ENCODE measurements at places on chromosomes 1 and 21. TPM values are rescaled to one million over a fixed set of nuclear protein-coding genes. Genes with fewer than 3 reads are reported as not detected.

DMRTA2 gene
- total RNA-seq, result not detected

EVA1C gene
- total RNA-seq, result 10.0 TPM

CYP4A11 gene
- total RNA-seq, result not detected

CTNNBIP1 gene
- 9.7 TPM for total RNA-seq

NR1I3 gene
- not detected for total RNA-seq

GBP1 gene
- 83.7 TPM for total RNA-seq

OLIG2 gene
- total RNA-seq, result not detected

CCDC17 gene
- 4.7 TPM for total RNA-seq

UBE2U gene
- total RNA-seq, result not detected

PIK3CD gene
- total RNA-seq, result 114 TPM

ANKRD45 gene
- not detected for total RNA-seq

DRAXIN gene
- total RNA-seq, result 0.13 TPM

SPRR4 gene
- not detected for total RNA-seq

AMIGO1 gene
- 1.2 TPM for total RNA-seq

OR2T33 gene
- not detected for total RNA-seq

FCN3 gene
- not detected for total RNA-seq

RASSF5 gene
- total RNA-seq, result 227 TPM

LCE2B gene
- not detected for total RNA-seq

LIN28A gene
- not detected for total RNA-seq

PDPN gene
- not detected for total RNA-seq

RHBDL2 gene
- not detected for total RNA-seq

LCE1A gene
- total RNA-seq, result not detected
